ENCODE measurements at places on chromosomes 5 and 9.

DNA sequence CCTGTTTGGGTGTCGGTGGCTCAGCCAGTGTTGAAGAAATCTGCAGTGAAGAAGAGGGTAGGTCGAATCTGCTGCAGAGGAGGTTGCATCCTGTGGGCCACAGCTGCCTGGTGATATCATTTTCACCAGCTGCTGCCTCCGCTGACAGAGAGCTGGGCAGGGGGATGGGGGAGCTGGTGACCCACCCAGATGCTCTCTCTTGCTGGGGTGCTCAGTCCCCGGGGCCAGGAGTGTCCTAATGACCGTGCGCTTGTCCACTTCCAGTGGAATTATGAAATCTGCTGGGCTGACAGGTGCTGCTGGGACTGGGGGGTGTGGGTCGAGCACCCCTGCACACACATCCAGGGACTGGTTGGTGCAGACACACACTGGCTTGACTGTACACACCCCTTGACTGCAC, 83.2 kb upstream of the IRX4 start:
- DNase-seq, result no peak

- no peak for DNase-seq
Observed at GRCh38 chr9:104858846-104859245, 69.1 kb downstream of the ABCA1 start.

GRCh38 chr5:159923008-159923407, 6.7 kb downstream of the ADRA1B start:
- DNase-seq, result no peak

GRCh38 chr5:88693071-88693932, 189.7 kb downstream of the MEF2C start:
- DNase-seq, result no peak

DNA sequence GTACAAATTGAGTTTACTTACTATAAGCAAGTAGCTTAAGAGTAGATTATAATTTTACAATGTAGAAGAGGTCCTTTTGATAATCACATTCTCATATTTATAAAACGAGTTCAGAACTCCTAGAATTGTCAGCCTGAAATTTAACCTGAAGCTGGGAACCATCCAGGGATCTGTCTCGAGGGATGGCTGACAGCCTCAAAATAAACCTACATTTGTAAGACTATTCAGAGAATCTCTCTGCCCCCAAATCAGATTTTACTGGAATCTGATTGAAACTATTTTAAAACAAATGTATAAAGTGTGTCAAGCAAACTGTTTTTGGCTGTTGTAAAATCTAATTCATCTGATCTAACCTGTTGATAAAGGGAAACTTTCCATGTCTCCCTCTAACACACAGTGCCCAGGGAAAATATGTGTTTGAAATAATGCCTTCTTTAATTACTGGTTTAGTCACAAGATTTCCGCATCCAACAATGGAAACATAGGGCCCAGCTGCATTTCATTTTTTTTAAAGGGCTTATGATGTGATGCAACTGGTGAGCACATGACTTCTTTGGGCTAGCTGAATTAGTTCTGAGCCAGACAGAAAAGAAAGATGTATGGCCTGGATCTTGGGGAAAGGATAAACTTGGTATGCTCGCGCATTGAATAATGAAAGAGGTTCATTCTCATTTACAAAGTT, 30.3 kb downstream of the SLC25A46 start:
- DNase-seq, result no peak

GRCh38 chr9:21144603-21145002, 3.0 kb upstream of the IFNW1 start:
- DNase-seq, result no peak

DNA sequence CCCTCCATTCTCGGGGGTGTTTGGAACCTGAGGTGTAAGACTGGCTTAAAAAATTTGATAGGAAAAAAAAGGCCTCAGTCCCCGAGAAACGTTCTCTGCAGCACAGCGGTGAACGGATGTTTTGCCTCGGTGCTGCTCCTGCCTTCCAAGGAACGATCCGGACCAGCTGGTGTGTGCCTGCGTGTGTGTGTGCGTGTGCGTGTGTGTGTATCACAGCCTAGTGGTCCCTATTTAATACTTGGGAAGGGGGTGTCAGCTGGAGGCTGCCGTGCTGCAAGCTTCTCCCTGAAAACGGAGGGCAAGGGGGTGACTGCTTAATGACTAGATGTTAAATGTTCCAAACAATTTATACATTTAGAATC, 76.9 kb downstream of the LHX2 start:
- no peak for DNase-seq

GRCh38 chr5:31598640-31599611, 40.0 kb upstream of the PDZD2 start:
- DNase-seq, result no peak

DNA sequence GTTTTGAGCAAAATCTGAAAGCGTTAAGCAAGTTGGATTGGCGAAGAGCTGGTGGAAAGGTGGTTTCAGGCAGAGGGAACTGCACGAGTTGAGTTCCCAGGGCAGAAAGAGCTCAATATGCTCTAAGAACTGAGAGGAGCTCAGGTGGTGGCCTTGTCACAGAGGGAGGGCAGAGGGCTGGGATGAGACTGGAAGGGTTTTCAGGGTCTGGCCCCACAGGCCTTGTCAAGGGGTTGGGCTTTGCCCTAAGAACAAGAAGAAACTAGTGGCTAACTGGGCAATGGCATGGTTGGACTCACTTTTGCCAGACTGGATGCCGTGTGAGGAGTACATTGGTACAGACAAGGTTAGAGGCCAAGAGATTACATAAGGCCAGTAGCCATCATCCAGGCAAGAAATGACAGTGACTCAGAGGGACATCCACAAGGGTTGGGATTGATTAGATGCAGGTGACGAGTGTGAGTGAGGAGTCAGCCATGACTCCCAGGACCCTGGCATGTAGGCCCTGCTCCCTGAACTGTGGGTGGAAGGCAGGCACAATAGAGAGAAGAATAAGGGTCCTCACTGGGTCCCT, 75.1 kb upstream of the SMIM23 start:
- DNase-seq, result no peak

- no peak for DNase-seq
Observed at GRCh38 chr5:147832541-147832940, 1.1 kb upstream of the SPINK1 start.

DNA sequence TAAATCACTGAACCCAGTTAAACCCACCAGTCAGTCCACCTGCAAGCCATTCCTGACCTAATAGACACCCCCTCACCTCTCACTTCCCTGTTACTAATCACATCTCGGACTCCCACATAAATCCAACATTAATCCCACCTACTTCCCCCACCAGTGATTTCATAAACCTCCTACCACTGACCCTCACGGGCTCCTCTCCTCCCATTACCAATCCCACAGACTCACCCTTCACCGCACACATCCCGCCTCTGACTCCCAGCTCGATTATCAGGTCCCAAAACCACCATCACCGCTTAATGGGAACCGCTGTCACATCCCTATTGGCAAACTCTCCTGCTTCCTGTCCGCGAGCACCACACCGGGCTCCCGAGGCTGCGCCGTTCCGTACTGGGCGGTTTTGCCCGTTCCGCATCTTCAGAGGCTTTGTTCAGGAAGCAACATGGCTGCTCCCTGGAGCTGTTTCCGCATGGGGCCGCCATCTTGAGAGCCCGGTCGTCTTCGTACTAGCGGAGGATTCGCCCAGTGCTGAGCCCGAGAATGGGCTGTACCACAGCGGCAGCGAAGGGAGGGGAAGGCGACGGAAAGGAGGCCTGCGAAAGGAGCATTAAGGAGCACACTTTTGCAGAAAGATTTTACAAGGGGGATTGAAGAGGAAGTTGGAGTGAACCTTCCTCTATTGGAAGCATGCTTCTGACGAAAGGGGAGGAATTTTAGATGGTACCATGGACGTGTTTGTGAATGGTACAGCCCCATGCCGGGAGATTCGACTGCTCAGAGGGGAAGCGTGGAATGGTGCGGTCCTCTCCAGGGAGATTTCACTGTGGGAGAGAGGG, at the start of gene ZNF300:
TSS of gene ZNF300 (minus strand) at position 502 of the 833 bp plus-strand sequence. CDS start 1,825 bp downstream, outside the sequence.
- DNase-seq, result peak; percentile 46

DNA sequence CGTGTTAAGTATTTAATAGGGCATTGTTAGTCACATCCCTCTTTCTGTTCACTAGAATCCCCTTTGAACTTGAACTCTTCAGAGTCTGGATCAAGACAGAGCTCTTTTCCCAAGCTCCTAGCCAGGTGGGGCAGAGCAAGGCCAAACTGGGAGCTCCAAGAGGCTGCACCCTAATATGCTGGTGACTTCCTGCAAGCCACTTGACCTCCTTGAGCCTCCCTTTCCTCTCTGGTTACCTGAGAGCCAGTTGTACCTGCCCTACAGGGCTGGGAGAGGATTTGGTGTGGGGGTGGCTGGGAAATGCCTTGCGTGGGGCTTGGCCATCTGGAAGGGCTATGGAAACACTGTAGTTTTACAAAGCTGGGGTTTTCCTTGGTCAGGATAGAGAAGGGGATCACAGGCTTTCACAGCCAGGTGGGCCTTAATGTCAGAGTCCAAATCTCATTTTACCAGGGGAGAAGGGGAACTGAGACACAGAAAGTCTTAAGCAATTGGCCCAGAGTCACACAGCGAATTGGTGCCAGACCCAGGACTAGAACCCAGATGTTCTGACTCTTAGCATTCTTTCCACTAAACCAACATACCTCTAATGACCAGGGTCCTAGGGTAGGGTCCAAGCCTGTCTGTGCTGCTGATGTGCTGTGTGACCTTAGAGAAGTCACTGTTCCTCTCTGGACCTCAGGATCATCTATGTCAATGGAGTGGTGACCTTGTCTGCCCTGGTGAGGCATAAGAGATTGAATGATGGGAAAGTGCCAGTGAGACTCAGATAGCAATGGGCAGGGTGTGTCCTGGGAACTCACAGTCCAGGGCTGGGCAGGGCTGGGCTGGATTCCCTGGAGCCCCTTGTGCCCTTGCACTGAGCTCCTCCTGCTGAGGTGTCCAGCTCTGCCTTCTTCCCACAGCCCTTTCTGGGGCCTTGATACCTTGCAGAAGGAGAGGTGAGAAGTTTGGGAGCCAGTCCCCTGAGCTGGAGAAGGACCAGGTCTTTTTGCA, 35.8 kb downstream of the GSN start:
- no peak for DNase-seq

- DNase-seq, result no peak
Observed at GRCh38 chr5:132251220-132251725, 6.2 kb upstream of the PDLIM4 start.

- DNase-seq, result no peak
Observed at GRCh38 chr9:13552606-13553215, 273.2 kb upstream of the MPDZ start.

DNA sequence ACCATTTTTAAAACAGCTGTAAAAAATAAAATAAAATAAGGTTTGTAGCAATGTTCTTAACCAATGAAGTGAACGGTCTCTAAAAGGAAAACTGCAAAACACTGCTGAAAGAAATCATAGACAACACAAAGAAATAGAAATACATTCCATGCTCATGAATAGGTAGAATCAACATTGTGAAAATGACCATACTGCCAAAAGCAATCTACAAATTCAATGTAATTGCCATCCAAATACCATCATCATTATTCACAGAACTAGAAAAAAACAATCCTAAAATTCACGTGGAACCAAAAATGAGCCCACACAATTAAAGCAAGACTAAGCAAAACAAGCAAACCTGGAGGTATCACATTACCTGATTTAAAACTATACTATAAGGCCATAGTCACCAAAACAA, 67.6 kb upstream of the RGMB start:
- DNase-seq, result no peak

DNA sequence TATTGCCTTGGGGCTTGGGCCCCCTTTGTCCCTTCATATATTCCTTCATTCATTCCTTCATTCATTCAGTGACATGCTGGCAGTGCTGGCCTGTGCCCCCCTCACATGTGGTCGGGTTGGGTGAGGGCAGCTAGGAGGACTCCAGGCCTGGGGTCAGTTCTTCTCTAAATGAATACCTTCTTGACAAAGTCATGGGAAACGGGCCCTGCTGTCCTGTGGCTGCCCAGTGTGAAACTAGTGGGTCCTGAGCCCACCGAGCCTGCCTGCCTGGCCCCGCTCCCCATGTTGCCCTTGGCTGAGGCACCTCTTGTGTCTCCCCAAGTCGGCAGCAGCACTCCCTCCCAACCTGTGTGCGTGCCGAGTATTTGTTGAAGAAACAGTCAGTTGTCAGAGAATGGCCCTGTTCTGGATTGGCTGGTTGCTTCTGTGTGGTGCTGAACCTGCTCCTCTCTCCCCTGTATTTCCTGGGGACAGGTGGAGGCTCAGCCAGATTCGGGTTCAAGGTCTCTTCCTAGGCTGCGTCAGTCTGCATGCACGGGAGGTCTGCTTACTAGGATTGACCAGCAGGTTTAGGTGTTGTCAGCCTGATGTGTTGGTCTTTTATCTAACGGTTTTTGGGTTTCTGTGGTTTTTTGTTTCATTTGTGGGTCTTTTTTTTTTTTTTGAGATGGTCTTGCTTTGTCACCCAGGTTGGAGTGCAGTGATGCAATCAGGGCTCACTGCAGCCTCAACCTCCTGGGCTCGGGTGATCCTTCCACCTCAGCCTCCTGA, 3.0 kb upstream of the CEL start:
- no peak for DNase-seq

DNA sequence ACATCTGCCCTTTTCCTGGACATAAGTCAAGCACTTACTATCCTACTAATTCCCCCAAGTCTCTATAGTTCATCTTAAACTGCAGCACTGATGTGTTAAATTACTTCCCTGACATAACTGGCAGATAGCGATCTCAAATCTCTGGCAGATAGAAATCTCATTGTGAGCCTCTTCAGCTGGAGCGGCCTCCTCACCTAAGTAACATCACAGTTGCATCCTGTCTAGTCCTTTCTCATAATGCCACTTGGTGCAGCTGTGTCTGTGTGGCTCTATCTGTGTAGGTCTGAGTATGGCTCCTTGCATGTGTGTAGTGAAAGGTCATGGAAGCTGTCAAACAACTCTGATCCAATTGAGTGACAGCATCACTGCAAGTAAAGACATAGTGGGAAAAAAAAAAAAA, 53.6 kb upstream of the FST start:
- no peak for DNase-seq

- no peak for DNase-seq
Observed at GRCh38 chr9:114580609-114581193, 6.9 kb upstream of the ATP6V1G1 start.

DNA sequence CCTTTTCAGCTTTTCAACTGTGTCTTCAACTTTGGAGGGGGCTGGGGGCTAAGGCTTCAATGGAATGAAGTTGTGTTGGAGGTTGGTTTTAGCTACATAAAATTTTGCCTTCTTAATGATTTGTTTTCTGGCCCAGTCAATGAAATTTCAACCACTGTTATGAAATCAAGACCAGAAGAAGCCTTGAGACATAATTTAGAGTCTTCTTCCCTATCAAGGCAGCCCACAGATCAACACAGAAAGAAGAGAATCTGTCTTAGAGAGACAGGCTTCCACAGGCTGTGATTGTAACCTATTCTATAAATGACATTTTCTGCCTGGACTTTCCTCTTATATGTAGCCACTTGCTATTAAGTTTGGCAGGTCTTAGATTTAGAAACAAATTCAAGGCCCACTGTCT, 46.5 kb upstream of the ZSWIM6 start:
- no peak for DNase-seq

DNA sequence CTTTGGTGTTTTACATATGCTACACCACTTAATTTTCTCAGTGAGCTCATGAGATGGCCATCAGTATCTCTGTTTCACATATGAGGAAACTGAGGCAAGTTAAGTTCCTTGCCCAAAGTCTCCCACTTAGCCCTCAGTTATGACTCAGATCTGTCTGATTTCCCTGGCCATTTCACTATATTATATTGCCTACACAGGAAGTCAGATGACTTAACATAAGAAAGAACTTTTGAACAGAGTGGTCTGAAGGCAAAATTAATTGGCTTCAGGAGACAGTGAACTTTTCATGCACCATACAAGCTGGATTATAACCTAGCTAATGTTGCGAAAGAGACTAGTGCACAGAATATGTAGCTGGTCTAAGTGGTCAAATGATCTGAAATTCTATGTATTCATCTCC, 221.6 kb downstream of the NFIB start:
- DNase-seq, result no peak

- DNase-seq, result no peak
Observed at GRCh38 chr9:117596678-117597077, 107.5 kb upstream of the TLR4 start.

Measured in CD4-positive, alpha-beta memory T cell (primary cell).